Caco-2 (cell line): ENCODE measurements at places on chromosomes 16 and 17. TPM values are rescaled to one million over a fixed set of nuclear protein-coding genes. Genes with fewer than 3 reads are reported as not detected.

Gene NOXO1
- 0.35 and 1.1 TPM in 2 replicates for total RNA-seq

Gene KRTAP2-3
- total RNA-seq, result 3.7 and 4.9 TPM in 2 replicates

Gene AURKB
- 82.8 and 89.4 TPM in 2 replicates for total RNA-seq

Gene SEZ6L2
- total RNA-seq, result 24.1 and 26.3 TPM in 2 replicates

Gene PABPN1L
- total RNA-seq, result not detected in 2 replicates

Gene MYH10
- total RNA-seq, result 64.3 and 74.0 TPM in 2 replicates

DNA sequence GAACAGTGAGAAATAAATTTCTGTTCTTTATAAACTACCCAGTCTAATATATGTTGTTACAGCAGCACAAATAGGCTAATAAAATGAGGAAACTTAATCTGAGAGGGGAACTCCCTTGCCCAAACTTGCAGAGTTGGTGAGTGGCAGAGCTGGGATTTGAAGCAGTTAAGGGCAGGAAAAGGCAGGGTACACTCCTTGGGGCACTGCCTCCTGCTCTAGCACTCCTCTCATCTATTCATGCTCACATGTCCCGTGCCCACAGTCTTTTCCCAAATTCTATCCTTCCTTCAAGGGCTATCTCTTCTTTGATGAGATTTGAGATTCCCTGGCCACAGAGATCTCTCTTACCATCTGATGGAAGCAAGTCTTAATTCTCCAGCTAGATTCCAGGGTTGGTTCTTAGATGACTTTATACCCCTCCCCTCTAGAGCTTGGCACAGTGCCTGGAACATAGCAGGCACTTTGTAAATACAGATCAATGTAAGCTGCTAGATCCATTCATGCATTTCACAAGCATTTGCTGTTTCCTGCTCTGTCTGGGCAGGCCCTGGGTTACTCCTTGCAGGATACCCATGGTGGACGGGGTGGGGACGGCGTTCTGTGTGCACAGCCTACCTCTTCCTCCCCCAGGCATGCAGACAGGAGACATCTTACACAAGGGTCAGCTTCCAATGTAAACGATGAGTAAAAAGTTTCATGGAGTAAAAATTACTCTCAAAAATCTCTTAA, 39.2 kb upstream of the ABCC12 start:
- DNase-seq, result no peak

GRCh38 chr17:17088086-17088485, 45.8 kb downstream of the MPRIP start:
- DNase-seq, result no peak

- DNase-seq, result peak; percentile 84
These were observed 345.4 kb downstream of the SOX9 start for GRCh38 chr17:72466199-72466598.

GRCh38 chr16:14310519-14310991, 239.4 kb downstream of the MRTFB start:
- no peak for DNase-seq

GRCh38 chr16:11946433-11946832, 4.6 kb upstream of the NPIPB2 start:
- DNase-seq, result no peak

- peak; percentile 59 for DNase-seq
These were observed 276.8 kb downstream of the SEC14L1 start for GRCh38 chr17:77417575-77417974.

DNA sequence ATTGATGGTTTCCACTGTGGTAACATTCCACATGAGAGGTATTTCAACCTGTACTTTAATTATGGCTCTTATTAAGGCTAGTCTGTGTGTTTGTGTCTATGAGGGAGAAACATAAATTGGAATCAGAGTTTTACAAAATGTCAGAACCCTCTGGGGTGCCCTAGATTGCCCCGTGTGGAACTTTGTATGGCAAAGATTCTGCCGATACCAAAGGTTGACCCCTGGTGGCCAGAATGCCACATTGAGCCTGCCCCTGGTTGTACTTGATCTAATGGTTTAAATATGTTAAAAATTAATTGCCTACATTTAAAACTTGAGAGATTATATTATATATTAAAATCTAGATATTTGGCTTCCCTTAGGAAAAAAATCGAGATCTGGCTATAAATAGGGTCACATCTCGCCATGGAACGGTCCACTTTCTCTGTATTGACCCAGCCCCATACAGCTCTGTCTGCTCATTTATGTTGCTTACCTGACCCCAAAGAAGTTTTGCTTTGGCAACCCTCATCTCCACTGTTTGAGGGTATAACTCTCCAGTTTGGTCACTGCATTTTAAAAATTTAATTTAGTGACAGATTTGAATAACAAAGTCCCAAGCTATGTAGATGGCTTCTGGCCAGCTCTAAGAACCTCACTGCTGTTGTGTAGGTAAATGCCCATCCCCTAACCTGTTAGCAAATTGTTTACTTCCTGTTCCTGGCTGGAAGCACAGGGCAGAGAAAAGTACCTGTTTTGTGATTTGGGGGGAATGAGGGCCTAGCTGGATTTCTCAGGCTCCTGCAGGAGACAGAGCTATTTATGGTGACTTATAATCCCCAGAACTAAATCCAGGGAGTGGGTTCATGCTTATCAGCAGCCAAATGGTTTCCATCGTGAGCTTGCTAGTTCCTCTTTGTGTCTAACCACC, 95.0 kb downstream of the PLCG2 start:
- peak; percentile 55 for DNase-seq
